ENCODE measurements at places on chromosomes 6 and 20. TPM values are rescaled to one million over a fixed set of nuclear protein-coding genes. Genes with fewer than 3 reads are reported as not detected.

- no peaks in the 10 kb centered on the region for H3K4me1 ChIP-seq
- no peak for DNase-seq
- no peak overlapping the region for H3K27ac ChIP-seq
- no peaks in the 10 kb centered on the region for H3K36me3 ChIP-seq
- no peak overlapping the region for H3K4me3 ChIP-seq
Measured at GRCh38 chr20:59912609-59913008, 20.8 kb downstream of the SYCP2 start.

Gene SCRT2
- total RNA-seq = not detected

GRCh38 chr6:120608826-120609225 lies 725.5 kb downstream of the TBC1D32 start:
- DNase-seq = no peak
- H3K36me3 ChIP-seq = no peaks in the 10 kb centered on the region
- H3K27ac ChIP-seq = no peak overlapping the region
- no peaks in the 10 kb centered on the region for H3K27me3 ChIP-seq
- H3K4me3 ChIP-seq = no peak overlapping the region

DNA sequence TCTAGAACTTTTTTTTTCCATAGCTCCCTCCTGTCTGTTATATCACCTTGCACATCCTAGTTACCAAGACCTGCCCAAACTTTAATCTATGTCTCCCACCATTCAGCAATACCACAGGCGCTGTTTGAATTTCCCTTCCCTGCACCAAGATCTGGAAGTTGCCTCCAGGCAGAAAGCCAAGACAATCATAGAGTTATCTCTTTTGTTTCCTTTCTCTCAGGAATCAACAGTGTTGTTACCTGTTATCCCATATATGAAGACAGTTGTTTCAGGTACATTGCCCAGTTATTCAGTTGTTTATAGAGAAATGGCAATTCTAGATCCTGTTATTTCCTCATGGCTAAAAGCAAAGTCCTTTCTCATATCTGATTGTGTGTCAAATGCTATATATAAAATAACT lies 63.2 kb downstream of the PDSS2 start:
- DNase-seq = no peak
- no peak overlapping the region for H3K4me3 ChIP-seq
- no peaks in the 10 kb centered on the region for H3K4me1 ChIP-seq
- no peaks in the 10 kb centered on the region for H3K36me3 ChIP-seq
- H3K27me3 ChIP-seq = no peaks in the 10 kb centered on the region

GRCh38 chr20:36478137-36478905 lies 63.0 kb upstream of the MYL9 start:
- H3K27ac ChIP-seq = peak overlapping the region; percentile 89
- peaks cover 86% of the 10 kb centered on the region for H3K4me1 ChIP-seq
- no peak for DNase-seq
- no peaks in the 10 kb centered on the region for H3K36me3 ChIP-seq
- no peak overlapping the region for H3K4me3 ChIP-seq

GRCh38 chr6:40722553-40723258 lies 135.5 kb upstream of the LRFN2 start:
- no peak overlapping the region for H3K4me3 ChIP-seq
- DNase-seq = no peak
- H3K27me3 ChIP-seq = no peaks in the 10 kb centered on the region
- H3K27ac ChIP-seq = no peak overlapping the region
- H3K36me3 ChIP-seq = no peaks in the 10 kb centered on the region

Data from psoas muscle (tissue), 8 donors.